T-helper 2 cell treated with Interferon-gamma antibody and Interleukin-4, amounts not matched to agents 5 μg/mL and 100 μg/mL, for 36 hours (primary cell): ENCODE measurements at places on chromosomes 5 and 9.

GRCh38 chr9:98755006-98755618 lies 41.2 kb downstream of the ANKS6 start:
- H3K36me3 ChIP-seq, result no peaks in the 10 kb centered on the region
- H3K27ac ChIP-seq, result no peak overlapping the region
- H3K27me3 ChIP-seq, result no peaks in the 10 kb centered on the region

GRCh38 chr9:17480966-17481365 lies 97.9 kb upstream of the SH3GL2 start:
- DNase-seq, result no peak
- no peaks in the 10 kb centered on the region for H3K27me3 ChIP-seq
- no peaks in the 10 kb centered on the region for H3K4me1 ChIP-seq

GRCh38 chr9:27379311-27380251 lies 82.6 kb upstream of the EQTN start:
- H3K27ac ChIP-seq, result peak overlapping the region; percentile 72
- H3K36me3 ChIP-seq, result no peaks in the 10 kb centered on the region
- peaks cover 4% of the 10 kb centered on the region for H3K27me3 ChIP-seq
- H3K4me1 ChIP-seq, result peaks cover 20% of the 10 kb centered on the region
- peak overlapping the region; percentile 73 for H3K4me3 ChIP-seq

DNA sequence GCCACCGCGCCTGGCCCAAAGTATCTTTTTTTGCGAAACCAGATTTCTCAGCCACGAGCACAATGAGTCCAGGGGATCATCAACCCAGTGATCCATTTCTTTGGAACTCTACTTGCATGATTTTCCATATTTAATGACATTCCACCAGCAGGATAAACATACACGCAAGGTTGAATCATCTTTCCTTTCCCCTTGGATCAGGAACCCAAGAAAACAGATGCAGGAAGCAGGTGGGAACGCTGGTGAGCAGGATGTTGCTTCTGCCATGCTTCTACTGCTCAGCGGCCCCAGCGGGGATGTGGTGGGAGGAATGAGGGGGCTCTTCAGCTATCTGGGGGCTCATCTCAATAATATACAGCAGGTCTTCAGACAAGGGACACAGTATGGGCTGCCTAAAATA lies 118.2 kb downstream of the SEC61B start:
- peaks cover 3% of the 10 kb centered on the region for H3K27me3 ChIP-seq

DNA sequence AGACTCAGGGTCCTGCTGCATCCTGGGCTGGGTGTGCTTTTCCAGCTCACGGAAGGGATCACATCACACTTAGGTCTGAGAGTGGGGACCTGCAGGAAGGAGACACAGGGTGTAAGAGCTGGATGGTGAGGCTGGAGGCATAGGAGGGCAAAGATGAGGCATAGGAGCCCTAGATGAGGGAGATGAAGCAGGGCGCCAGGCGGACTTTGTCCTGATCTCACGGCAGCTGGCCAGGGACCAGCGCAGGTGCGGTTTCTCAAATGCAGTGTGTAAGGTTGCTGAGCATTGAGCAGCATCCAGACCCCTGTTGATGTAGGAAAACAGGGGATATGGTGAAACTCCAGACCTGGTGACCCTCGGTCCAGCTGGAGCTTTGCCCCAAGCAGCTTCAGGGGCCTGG lies 156.5 kb downstream of the PSAT1 start:
- no peaks in the 10 kb centered on the region for H3K4me1 ChIP-seq
- no peaks in the 10 kb centered on the region for H3K27me3 ChIP-seq
- no peak for DNase-seq
- H3K36me3 ChIP-seq, result no peaks in the 10 kb centered on the region

GRCh38 chr5:62431735-62432620 lies 19.4 kb downstream of the IPO11 start:
- H3K36me3 ChIP-seq, result no peaks in the 10 kb centered on the region
- H3K4me3 ChIP-seq, result no peak overlapping the region
- H3K27me3 ChIP-seq, result no peaks in the 10 kb centered on the region
- no peak for DNase-seq

DNA sequence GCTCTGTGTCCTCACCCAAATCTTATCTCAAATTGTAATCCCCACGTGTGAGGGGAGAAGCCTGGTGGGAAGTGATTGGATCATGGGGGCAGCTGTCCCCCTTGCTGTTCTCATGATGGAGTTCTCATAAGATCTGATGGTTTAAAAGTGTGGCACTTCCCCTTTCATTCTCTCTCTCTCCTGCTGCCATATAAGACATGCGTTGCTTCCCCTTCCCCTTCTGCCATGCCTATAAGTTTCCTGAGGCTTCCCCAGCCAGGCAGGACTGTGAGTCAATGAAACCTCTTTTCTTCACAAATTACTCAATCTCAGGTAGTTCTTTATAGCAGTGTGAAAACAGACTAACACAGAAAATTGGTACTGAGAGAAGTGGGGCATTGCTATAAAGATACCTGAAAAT lies 107.7 kb downstream of the DMAC1 start:
- no peaks in the 10 kb centered on the region for H3K4me1 ChIP-seq
- DNase-seq, result no peak
- H3K36me3 ChIP-seq, result no peaks in the 10 kb centered on the region
- H3K27ac ChIP-seq, result no peak overlapping the region
- H3K27me3 ChIP-seq, result no peaks in the 10 kb centered on the region

DNA sequence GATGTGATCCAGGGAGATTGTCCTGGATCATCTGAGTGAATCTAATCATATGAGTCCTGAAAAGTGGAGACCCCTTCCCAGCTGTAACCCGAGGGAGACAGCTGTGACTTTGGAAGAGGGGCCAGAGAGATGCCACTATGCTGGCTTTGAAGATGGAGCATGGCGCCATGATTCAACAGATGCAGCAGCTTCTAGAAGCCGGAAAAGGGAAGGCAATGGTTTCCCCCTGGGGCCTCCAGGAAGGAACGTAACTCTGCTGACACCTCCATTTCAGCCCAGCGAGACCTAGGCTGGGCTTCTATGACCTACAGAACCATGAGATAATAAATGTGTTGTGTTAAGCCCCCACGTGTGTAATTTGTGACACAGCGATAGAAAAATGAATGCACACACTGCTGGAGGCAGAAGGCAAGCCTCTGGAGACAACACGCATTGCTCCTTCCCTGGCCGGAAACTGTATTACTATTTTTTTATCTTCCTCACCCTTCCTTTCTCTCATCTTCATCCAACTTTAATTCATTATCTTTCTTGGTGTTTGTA lies 16.6 kb upstream of the SARDH start:
- no peaks in the 10 kb centered on the region for H3K36me3 ChIP-seq
- no peak overlapping the region for H3K4me3 ChIP-seq
- H3K4me1 ChIP-seq, result peaks cover 3% of the 10 kb centered on the region
- H3K27me3 ChIP-seq, result peaks cover 19% of the 10 kb centered on the region
- no peak for DNase-seq

GRCh38 chr5:478982-479535 lies 36.1 kb downstream of the EXOC3 start:
- H3K27ac ChIP-seq, result no peak overlapping the region
- no peaks in the 10 kb centered on the region for H3K36me3 ChIP-seq
- peaks cover 7% of the 10 kb centered on the region for H3K27me3 ChIP-seq
- H3K4me1 ChIP-seq, result no peaks in the 10 kb centered on the region
- DNase-seq, result no peak

DNA sequence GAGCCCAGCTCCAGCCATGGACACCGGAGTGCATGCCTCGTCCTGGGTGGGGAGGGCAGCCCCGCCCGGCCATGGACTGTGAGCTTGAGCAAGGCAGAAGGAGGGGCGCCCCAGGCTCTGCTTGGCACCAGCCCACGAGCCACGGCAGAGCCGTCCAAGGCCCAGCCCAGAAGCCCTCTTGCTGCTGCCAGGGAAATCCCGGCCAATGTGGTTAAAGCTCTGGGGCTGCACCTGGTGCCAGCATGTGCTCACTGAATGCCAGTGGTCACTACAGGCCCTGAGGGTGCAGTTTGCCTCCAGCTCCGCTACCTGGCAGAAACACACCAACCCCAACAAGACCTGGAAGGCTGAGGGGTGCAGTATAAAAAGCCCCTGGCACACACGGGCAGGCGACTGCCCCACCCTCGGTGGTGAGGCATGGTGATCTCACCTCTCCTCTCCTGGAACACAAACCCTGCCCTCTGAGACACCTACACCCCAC lies 11.8 kb downstream of the BRD3 start:
- H3K36me3 ChIP-seq, result peaks cover 6% of the 10 kb centered on the region
- no peak overlapping the region for H3K27ac ChIP-seq
- peaks cover 6% of the 10 kb centered on the region for H3K4me1 ChIP-seq

DNA sequence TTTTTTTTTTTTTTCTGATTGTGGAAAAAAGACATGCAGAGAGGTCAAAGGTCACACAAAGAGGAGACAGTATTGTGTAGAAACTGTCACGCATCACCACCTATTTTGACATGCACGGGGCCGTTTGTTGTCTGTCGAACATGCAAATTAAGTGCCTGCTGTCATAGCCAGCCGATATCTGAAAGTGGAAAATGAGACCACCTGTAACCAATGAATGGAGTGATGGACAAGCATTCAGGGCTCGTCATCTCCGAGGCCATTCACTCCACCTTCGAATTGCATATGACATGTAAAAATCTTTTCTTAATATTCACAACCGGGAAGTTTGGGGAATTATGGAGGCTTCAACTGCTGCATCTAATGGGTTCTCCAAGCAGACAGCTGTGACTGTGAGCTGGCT lies 512.2 kb upstream of the ADAMTS16 start:
- H3K4me1 ChIP-seq, result no peaks in the 10 kb centered on the region
- no peak for DNase-seq
- no peak overlapping the region for H3K4me3 ChIP-seq
- no peaks in the 10 kb centered on the region for H3K36me3 ChIP-seq
- H3K27ac ChIP-seq, result no peak overlapping the region

- H3K4me1 ChIP-seq, result peaks cover 63% of the 10 kb centered on the region
- no peaks in the 10 kb centered on the region for H3K27me3 ChIP-seq
- peak overlapping the region; percentile 92 for H3K27ac ChIP-seq
- H3K4me3 ChIP-seq, result peak overlapping the region; percentile 91
- DNase-seq, result no peak
These were observed 524 bp downstream of the CYFIP2 start for GRCh38 chr5:157266286-157267007.

DNA sequence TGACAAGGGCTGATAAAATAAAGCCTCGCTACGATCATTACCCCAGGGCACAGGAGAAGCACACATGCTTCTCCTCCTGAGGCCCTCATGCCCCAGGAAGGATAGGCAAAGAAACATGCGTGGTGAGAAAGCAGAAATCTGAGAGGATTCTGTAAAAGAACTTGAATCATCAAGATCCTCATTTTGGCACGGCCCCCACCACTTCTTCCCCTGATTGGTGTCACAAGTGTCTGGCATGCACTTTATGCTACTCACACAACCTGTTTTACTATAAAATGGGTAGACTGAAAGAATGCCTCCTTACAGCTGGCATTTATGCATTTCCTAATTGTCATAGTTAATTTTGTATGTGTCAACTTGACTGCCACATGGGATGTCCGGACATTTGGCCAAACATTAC lies 32.1 kb downstream of the PCA3 start:
- no peak overlapping the region for H3K4me3 ChIP-seq
- no peak for DNase-seq
- H3K27me3 ChIP-seq, result peaks cover 3% of the 10 kb centered on the region
- peaks cover 3% of the 10 kb centered on the region for H3K4me1 ChIP-seq
- H3K27ac ChIP-seq, result no peak overlapping the region

DNA sequence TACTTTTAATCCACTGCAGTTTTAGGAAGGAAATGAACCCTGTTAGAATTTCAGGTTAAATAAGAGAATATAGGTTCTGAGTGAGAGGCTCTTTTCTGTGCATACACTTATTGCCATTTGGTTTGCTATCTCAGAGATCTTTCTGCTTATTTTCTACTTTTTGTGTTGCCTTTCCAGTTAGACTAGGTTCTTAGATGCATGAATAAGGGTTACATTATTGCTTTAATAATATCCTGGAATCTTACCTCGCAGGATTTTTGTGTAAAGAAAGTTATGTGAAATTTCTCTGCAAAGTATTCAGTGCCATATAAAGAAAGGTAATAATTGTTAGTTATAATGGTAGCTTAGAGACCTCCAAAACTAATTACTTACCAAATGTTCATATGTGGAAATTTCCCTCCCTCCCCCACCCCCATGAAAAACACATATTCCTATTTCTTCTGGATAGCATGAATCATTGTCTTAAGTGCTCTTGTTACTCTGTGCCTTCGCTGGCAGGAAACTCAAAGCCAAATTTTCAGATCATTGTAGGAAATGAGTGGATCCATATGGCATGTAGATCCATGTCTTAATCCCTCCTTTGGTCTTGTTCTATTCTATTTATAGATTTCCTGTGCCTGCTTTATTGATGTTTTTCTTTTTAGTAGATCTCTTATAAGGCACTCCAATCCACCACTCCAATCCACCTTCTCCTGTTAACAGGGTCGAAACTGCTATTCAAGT lies 2.7 kb upstream of the APBA1 start:
- no peak overlapping the region for H3K27ac ChIP-seq
- no peak for DNase-seq
- H3K4me3 ChIP-seq, result peak overlapping the region; percentile 8
- H3K4me1 ChIP-seq, result peaks cover 18% of the 10 kb centered on the region
- H3K27me3 ChIP-seq, result peaks cover 48% of the 10 kb centered on the region
- H3K36me3 ChIP-seq, result no peaks in the 10 kb centered on the region

GRCh38 chr5:6194261-6194875 lies 184.0 kb downstream of the MED10 start:
- no peak overlapping the region for H3K27ac ChIP-seq
- H3K4me3 ChIP-seq, result no peak overlapping the region
- no peak for DNase-seq
- H3K4me1 ChIP-seq, result no peaks in the 10 kb centered on the region
- H3K36me3 ChIP-seq, result no peaks in the 10 kb centered on the region
- no peaks in the 10 kb centered on the region for H3K27me3 ChIP-seq

DNA sequence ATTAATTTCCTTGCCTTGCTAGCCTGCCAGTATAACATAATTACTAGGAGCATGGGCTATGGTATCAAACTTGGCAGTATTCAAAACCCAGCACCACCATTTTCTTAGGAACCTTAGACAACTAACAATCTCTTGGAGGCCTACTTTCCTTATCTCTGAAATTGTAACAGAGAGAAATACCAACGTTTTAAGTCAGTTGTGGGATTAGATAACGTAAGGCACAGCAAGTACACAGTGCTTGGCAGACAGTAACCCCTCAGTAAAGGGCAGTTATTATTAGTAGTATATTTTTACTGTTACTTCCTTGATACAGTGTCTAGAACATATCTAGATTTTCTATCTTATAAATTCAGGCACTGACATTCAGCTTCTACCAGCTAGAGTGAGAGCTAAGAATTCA lies 309.6 kb downstream of the ACTL7B start:
- no peaks in the 10 kb centered on the region for H3K36me3 ChIP-seq
- H3K4me1 ChIP-seq, result no peaks in the 10 kb centered on the region
- DNase-seq, result no peak
- no peak overlapping the region for H3K4me3 ChIP-seq
- H3K27me3 ChIP-seq, result no peaks in the 10 kb centered on the region

DNA sequence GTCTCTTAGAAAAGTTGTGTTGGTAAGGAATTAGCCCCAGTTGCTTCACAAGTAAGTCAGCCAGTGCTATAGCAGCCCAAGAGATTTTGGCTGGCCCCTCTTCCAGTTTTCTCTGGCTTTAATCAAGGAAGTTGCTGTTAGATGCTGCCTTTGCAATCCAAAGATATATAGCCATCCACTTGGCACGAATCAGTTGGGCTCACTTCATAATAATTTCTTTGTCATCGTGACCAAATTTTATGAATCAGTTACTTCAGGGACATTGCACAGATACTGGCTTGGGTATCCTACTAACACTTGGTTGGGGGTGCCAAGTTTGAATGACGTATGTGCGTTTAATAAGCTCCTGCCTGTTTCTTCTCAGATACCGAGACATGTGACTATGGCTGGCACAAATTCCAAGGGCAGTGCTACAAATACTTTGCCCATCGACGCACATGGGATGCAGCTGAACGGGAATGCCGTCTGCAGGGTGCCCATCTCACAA lies 81.5 kb downstream of the VCAN start:
- DNase-seq, result no peak
- no peaks in the 10 kb centered on the region for H3K4me1 ChIP-seq
- no peak overlapping the region for H3K4me3 ChIP-seq

- no peaks in the 10 kb centered on the region for H3K27me3 ChIP-seq
- no peak overlapping the region for H3K27ac ChIP-seq
- no peak for DNase-seq
These were observed 46.8 kb downstream of the FBN2 start for GRCh38 chr5:128491291-128491690.
